CD4-positive, alpha-beta T cell treated with Interleukin-4 for 4 hours (primary cell): ENCODE measurements at places on chromosomes 5 and 9.

DNA sequence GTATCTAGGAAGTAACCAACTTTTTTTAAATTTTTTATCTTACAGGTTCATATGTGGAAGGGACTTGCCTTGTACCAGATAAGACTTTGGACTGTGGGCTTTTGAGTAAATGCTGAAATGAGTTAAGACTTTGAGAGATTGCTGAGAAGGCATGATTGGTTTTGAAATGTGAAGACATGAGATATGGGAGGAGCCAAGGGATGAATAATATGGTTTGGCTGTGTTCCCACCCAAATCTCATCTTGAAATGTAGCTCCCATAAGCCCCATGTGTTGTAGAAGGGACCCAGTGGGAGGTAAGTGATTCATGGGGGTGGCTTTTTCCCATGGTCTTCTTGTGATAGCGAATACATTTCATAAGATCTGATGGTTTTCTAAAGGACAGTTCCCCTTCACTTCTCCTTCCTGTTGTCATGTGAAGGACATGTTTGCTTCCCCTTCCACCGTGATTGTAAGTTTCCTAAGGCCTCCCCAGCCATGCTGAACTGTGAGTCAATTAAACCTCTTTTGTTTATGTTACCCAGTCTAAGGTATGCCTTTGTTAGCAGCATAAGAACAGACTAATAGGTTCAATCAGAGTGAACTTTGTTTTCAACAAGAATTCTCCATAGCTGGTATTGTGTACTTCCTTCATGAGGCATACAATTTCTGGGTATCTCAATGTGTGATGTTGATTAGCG is 535.6 kb upstream of the MEF2C start:
- no peak for DNase-seq

DNA sequence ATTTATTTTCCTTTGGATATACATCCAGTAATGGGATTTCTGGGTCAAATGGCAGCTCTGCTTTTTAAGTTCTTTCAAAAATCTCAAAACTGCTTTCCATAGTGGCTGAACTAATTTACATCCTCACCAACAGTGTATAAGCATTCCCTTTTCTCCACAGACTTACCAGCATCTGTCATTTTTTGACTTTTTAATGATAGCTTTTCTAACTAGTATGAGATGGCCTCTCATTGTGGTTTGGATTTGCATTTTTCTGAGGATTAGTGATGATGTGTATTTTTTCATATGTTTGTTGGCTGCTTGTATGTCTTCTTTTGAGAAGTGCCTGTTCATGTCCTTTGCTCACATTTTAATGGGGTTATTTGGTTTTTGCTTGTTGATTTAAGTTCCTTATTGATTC is 90.0 kb upstream of the HMHB1 start:
- no peak for DNase-seq

GRCh38 chr5:43601454-43602260 is 1.3 kb upstream of the NNT start:
- DNase-seq, result peak; percentile 6

DNA sequence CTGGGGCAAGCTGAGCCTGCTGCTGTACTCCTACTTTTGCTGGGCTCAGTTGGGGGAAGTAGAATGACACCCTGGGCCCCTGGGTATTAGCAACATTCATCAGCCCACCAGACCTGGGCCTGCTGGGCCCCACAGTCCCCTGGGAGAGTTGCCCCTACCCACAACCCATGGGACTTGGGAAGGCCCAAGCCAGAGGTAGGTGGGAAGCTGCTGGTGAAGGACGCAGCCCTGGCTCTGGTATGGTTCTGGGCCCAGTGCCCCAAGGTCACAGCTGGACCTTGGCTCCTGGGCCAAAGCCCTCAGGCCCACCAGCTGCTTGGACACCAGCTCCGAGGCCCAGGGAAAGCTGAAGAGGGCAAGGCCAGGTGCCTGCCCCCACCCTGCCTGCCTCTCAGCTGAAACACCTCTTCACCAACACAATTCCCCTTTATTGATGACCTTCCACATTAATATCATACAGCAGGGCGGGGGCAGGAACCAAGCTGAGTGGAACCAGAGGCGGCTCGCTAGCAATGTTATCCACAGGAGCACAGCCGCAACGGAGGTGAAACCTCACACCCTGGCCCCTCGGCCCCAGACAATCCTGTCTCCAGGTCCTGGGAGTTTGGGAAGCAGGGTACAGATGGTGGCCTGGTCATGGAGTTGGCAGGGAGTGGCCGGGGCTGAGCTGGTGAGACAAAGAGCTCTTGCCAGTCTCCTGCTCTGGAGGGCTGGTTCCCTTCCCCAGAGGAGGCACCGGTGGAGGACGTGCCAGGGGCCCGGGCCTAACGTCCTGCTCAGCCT is 13.7 kb downstream of the DOLPP1 start:
- no peak for DNase-seq

DNA sequence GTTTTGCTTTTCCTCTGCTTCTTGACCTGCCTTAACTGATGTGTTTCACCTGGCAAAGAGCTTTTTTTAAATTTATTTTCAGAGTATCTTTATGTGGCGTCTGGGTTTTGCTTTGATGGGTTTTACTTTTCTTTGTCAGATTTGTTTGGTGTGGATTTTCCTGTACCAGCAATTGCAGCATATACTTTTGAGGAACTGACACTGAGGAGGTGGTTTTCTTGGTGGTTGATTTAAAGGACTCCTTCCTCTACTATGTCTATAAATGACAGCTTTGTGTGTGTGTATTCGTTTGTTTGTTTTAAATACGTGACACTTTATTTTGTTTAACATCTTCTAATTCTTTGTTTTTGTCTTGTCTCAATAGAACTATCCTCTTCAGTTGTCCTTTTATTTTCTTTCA is 1071.9 kb upstream of the ARRDC3 start:
- no peak for DNase-seq

GRCh38 chr9:137298401-137299202 is 3.5 kb downstream of the NRARP start:
- no peak for DNase-seq

- DNase-seq, result no peak
These were observed 280.8 kb downstream of the KIAA0825 start for GRCh38 chr5:94337617-94338016.

DNA sequence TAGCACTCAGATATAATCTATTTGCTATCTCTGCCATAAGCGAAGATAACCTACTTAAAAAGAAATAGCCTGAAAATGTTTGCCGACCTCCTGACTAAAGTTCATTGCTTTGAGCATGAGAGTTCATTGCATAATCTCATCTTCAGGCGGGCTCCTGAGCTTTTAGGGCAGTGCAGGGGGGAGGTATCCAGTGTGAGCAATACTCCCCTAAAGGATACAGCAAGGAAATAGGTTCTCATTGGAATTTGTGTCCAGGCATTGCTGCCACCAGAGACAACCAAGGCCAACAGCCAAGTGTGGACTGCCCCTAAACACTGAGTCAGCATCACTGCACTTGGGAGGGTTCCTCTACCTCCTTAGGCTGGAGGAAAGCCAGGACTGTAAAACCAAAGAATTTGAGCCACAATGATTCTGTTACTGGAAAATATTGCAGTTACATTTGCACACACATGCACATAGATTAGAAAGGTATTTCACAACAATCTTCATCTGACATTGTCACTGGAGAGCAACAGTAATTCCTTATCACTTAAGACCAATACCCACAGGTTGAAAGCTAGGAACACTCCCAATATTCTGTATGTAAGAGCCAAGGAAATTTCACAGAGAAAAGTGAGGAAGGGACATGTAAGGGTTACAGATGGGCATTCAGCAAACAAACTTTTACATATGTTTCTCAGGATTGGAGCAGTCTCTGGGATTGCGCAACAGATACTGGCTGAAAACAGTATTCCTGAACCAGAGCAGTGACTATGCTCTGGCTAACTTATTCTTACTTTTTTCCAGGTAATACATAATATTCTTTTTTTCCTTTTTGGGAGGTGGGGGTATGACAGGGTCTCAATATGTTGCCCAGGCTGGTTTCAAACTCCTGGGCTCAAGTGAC is 98.6 kb upstream of the TLE1 start:
- no peak for DNase-seq

DNA sequence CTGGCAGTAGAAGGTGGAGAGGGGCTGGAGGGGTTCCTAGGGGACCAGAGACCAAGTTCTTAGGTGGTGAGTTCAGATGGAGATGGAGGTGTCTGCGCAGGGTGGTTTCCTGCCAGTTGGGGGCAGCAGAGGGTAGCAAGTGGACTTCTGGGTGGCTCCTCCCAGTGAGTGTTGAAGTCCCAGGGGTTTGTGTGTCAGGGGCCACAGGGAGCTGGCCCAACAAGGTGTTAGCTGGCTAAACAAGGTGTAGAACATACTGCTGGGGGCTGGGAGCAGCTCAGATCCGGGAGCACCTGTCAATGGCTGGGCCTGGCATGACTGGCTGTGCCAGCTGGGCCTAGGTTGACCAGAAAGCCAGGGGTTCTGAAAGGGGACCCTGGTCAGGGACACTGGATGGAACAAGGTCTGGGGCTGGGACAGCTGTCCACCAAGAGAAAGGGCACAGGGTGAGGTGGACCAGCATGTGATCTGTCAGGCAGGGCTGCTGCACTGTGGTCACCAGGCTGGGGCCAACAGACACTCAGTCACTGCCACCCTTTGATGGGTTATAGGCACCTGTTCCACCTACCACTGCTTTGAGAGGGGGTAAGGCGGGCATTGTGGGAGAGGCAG is 35.6 kb downstream of the DAB2IP start:
- peak; percentile 47 for DNase-seq

- no peak for DNase-seq
These were observed 67.7 kb upstream of the ATG10 start for GRCh38 chr5:81904166-81904565.

- DNase-seq, result no peak
These were observed 47.3 kb downstream of the LIFR start for GRCh38 chr5:38509185-38509584.

DNA sequence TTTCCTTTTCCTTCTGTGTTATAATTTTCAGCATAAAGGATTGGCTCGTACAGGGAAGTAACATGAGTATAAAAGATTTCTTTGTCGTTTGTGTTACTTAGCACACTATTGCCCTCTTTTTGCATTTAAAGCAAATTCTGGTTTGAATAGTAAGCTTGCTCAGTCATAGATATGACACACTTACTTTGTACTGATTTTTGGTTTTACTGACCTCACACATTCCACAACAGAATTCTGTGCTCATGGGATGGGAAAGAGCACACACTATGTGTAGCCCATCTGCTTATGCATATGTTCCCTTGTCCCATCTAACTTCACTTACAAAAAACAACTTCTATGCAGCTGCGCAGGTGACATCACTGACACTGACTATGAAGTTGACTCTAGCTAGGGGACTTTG is 111.9 kb upstream of the MTAP start:
- no peak for DNase-seq

- no peak for DNase-seq
These were observed 115.1 kb upstream of the LPCAT1 start for GRCh38 chr5:1638658-1639400.

- DNase-seq, result no peak
These were observed 5.7 kb downstream of the PAM start for GRCh38 chr5:102760815-102761214.
